ENCODE measurements at places on chromosomes 12 and 14. TPM values are rescaled to one million over a fixed set of nuclear protein-coding genes. Genes with fewer than 3 reads are reported as not detected.

DNA sequence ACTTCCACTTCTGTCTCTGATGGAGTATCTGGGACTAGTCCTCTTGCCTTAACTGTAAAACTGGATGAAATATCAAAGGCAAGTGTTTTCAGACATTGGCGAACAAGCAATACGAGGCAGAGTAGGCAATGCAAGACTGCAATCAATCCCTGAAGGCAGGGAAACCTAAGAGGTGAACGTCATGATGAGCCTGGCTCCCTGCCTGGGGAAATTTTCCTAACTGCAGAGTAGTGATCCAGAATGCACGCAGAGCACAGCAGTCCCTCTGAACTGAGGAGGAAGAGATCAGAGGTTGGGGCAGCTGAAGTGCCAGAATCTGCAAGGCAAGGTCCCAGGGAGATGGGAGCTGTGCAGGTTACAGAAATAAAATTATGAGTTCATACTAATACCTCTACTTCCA is 18.5 kb downstream of the BHLHE41 start:
- DNase-seq, result no peak

DNA sequence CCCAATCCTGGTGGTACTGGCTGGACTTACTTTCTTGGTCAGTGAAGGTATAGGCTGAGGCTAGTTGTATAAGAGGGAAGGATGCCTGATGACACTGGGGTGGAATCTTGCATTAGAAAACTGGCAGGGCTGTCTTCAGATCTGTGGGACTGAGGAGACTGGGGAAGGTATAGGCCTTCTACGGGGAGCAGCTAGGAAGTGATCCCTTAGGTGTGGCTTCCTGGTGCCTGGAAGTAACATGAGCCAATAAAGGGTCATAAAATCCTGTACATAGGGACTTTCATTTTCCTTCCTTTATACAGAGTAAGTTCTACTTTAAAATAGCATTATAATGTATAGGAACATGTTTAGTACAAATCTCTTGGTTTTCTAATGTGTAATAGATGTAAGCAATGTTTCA is 716.8 kb downstream of the LRFN5 start:
- DNase-seq, result no peak

- DNase-seq, result no peak
Observed at GRCh38 chr12:98908866-98909265, 263.8 kb downstream of the APAF1 start.

DNA sequence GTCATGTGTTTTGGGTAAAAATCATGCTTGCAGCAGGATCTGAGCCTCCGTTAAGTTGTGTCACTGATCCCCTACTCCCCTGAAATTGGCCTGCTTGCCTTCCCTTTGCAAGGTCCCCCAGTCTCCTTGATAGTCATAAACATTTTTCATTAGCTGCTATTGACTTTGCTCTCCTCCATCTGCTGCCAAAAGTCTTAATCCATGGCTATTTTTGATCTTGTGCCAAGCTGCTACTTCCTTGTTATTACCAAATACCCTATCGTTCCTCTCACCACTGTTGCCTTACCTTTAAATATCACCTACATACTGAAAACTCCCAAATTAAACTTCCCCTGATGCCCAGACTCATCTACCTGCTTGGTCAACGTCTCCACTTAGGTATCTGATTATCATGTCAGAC is 148.3 kb downstream of the PHLDA1 start:
- DNase-seq, result no peak

The CEBPE gene
- not detected for total RNA-seq

- no peak for DNase-seq
Observed at GRCh38 chr12:17381211-17381610, 708.8 kb downstream of the RERGL start.

GRCh38 chr14:76844223-76844622 is 18.0 kb downstream of the LRRC74A start:
- no peak for DNase-seq

The IAPP gene
- total RNA-seq, result not detected

- DNase-seq, result no peak
Observed at GRCh38 chr12:25852792-25853191, 105.7 kb upstream of the RASSF8 start.

DNA sequence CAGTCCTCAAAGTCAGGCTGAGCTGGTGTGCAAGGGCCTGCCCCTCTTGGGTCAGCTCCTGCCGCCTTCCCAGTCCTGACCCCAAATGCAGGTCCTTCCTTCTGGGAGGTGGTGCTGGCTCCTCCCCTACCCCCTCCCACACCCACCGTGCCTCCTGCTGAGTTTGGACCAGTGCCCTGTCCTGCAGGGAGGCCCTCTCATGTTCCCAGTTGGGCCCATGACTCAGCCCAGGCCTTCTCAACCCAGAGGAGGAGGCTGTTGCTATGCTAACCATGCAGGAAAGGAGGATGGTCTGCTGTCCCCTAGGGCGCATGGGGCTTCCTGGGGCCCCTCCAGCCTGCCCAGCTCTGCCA is 4.4 kb downstream of the ZBTB42 start:
- DNase-seq, result no peak

DNA sequence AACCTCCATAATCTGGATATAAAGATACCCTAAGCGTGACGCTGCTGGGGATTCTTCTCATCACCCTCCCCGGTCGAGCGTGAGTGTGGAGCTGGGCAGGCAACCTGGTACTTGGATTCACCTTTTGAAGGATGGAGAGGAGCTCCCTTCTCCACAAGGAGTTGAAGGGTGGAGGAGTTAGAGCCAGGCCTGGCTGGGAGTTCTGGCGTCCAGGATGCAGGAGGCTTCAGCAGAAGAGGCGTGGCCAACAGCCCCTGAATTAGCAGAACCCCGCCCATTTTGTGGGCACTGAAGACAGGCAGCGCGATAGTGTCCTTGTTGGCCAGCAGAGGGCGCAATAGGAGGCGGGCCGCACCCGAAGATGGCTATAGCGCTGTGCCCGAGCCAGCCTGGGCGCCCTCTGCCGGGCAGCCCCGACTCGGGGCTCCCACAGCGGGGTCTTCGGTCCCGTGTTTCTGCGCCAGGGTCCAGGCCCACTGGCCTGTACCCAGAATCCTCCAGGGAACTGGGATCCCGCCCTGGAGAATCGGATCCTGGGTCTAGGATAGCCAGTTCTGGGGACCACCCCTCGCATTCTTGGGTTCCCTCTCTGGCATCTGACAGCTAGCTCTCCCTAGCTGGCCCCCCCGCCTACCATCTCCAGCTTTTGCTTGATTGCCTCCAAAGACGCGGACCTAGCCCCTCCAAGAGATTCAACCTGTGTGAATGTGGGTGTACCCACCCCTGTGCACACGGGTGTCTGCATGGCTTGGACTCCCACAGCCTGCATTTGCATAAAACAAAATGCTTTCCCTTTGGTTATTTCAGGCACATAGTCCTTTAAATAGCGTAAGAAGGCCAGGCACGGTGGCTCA is 26.0 kb upstream of the SMUG1 start:
- no peak for DNase-seq

- DNase-seq, result no peak
Observed at GRCh38 chr12:47207829-47208248, 128.1 kb upstream of the AMIGO2 start.

DNA sequence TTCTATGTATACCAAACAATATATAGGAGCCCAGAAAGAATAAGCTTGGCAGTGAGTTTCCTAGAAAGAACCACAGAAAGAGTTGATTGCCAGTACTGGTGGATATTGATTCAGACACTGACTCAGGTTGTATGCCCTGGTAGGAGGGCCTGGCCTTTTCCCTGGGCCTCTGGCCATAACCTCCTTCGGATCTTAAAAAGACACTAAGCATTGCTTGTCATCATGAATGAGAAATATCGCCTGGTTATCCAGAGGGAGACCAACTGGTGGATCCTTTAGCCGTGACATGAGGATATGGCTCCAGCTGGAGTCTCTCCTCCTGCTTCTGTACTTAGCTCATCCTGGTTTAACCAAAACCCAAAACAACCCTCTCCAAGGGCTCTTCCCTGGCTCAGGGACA is 231.5 kb downstream of the MSRB3 start:
- DNase-seq, result no peak

The OR4N5 gene
- not detected for total RNA-seq

DNA sequence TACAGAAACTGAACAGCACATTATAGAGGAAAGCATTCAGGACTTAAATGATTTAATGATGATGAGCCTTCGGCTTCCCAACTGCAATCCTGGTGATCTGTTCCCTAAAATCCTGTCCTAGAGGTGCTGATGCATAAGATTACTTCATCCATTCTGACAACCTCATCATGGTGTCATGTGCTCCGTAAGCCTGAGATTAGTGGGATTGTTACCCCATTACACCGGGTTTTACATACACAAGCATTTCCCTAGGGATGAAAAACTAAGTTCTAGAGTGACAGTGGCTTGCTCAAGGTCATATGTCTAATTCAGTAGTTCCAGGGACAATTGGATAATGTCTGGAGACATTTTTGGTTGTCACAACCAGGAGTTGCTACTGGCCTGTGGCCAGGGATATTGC is 2.5 kb upstream of the RNASE13 start:
- DNase-seq, result no peak

DNA sequence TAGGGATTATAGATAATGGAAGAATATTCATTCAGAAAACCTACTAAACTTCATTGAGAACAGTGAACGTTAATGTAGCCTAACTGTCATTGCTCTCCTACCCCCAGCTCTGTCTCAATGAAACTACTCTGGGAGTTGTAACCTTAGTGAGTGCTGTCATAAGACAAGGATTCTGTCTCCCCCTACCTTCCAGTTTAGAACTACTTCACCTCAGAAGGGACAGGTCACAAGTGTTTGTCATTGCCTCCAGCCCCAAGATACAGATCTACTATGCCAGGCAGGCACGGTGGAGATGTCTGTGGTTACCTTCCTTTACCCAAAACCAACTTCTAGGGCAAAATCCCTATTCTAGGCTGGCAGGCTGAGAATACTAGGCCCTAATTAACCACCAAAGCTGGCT is 833.1 kb upstream of the SEL1L start:
- no peak for DNase-seq

DNA sequence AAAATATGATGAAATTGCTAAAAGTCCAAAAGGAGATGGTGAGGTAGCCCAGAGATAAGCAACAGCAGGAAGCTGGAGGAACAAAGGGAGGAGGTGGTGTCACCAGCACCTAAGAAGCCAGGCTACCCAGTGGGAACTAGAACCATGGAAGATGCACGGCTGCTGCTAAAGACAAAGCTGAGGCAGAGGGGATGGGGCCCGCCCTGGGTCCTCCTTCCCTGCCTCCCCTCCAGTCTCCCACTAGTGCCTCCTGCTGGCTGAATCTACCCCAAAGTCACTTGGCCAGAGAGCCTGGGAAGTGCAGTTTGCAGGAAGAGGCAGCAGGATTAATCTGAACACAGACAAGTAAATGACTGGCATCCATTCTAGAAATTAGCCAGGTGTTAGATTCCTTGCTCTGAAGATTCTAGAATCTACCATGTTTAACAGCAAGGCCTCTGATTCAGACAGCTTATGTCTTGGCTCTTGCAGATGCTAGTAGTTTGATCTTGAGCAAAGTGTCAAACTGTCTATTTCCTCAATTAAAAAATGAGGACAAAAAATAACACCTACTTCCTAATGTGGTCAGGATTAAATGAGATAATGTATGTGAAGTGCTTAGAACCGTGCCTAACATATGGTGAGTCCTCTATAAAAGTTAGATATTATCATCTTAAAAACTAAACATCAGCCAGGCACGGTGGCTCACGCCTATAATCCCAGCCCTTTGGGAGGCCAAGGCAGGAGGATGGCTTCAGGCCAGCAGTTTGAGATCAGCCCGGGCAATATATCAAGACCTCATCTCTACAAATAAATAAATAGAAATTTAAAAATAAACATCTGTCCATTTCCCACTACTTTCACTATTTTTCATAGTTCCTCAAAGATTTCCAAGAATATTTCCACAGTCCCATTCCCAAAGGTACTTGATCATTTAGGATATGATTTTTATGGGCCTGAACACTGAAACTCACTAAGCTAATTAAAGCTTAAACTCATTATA is 5.8 kb upstream of the LRP10 start:
- no peak for DNase-seq

GRCh38 chr14:80844872-80845271 is 96.7 kb downstream of the CEP128 start:
- no peak for DNase-seq

- peak; percentile 23 for DNase-seq
Observed at GRCh38 chr12:58919231-58920101, 838 bp downstream of the LRIG3 start.

DNA sequence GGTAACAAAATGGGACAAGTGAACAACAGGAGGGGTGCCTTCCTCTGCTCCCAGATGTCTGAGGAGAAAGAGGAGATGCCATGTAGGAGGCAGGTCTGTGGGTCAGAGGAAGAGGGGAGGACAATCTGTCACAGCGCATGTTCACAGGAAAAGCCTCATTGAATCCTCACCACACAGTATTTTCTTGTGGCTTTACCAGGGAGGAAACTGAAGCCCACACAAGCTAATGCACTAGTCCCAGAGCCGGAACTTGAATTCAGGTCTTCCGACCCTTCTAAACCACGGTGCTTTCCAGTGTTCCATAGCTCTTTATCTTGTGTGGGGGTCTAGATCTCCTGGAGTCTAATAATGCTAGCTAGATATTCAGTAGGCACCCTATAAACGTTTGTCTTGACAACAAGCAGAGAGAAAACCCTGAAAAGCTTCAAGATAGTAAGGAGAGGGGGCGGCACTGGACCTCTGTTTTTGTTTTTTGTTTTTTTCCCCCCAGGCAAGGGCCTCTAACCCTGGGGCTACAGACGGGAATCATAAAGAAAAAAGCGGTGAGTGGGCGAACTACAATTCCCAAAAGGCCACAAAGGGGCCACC is 371 bp upstream of the SHMT2 start:
- DNase-seq, result no peak

- no peak for DNase-seq
Observed at GRCh38 chr14:50798048-50798421, 32.9 kb downstream of the NIN start.

- no peak for DNase-seq
Observed at GRCh38 chr14:75435473-75435872, 7.7 kb downstream of the JDP2 start.

The MARCHF9 gene
- total RNA-seq, result 4.5 TPM

GRCh38 chr12:6031001-6031400 is 85.9 kb upstream of the ANO2 start:
- DNase-seq, result no peak

GRCh38 chr12:124582108-124582424 is 14.7 kb upstream of the NCOR2 start:
- no peak for DNase-seq
